HepG2 (cell line): ENCODE measurements at places on chromosomes 7 and 10.

- no peak for DNase-seq
These were observed 316.6 kb downstream of the KCNMA1 start for GRCh38 chr10:77320971-77321471.

GRCh38 chr7:136509466-136509865, 359.0 kb upstream of the CHRM2 start:
- DNase-seq: no peak

GRCh38 chr10:97708976-97709946, 4.3 kb upstream of the MARVELD1 start:
- peak; percentile 43 for DNase-seq

DNA sequence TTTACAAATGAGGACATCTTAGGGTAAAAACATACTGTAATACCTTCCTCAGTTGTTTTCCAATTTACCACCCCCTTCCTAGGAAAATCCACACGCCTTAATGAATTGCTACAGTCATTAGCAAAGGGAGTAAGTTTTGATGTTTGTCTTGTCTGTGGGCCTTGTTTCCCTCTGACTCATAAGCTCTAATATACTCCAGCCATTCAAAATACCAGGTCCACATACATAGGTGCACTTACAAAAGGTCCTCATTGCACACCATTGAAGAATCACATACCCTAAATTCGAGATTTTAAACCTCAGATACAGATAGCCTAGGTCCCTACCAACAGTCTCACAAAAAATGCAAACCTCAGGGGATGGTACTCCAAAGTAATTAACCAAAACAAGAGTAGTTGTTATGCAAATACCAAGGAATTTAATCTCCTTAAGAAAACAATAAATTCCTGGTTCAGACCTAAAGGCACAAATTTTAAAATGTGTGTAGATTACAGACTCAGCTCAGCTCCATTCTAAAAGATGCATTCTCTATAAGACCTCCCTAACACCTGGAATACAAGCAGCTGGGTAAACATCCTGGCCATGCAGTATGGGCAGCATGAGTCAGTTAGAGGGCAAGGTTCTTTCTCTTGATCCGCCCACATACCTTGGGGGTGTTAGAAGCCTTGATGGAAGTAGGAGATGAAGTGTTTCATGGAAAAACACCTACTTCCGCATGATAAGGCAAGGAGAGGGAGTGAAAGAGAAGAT, 3.0 kb upstream of the LIPK start:
- peak; percentile 72 for DNase-seq

DNA sequence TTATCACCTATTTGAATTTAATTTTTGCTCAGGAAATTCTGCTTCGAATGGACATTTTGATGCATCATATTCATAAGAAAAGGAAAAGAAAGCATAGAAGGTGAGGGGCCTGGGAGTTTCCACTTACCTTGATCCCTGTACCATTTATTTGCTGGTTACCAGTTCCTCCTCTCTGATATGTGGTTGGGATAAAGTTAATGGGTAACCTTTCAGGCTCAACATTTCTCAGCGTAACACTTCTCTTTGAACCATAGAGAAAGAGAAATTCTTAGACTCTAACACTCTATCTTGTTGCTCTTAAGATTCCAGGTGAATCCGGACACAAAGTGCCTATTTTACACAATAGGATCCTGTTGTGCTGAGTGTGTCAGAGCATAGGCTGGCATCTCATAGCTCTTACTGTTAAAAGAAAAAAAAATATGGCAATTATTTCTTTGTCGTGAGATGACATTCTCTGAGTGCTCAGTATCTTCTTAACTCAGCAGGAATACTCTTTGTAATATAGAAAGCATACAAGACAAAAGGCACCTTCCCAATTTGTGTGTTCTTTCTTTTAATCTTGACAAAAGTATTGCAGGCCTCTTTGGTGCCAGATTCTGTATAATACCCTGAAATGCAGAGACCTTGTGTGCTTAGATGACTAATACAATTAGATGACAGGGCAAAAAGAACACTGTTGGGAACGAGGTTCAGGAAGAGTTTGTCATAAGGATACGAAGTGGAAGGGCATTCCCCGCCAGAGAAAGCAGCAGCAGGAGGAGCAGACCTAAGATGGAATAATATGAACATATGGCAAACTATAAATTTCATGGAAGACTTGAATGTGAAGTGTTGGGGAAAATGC, 689.6 kb downstream of the NRG3 start:
- DNase-seq: no peak

- no peak for DNase-seq
These were observed 29.3 kb downstream of the CCNJ start for GRCh38 chr10:96072674-96073073.

- DNase-seq: no peak
These were observed 58.3 kb downstream of the MKX start for GRCh38 chr10:27687326-27687725.

DNA sequence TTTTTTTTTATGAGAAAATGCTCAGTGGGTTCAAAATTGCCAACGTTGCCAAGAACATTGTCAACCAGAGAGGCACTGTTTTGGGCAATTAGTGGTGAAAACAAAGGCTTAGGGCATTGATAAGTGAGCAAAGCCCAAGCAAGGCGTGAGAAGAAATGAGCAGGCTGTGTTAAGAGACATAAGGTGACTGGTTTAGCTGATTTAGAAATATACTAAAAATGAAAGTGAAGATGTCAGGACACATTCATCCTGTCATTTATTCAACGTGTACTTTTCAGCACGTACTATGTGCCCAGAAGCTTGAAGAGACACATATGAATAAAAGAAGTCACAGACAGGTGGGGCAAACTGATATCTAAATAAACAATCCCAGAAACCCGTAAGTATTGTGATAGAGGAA, 31.8 kb downstream of the AOAH start:
- DNase-seq: no peak

DNA sequence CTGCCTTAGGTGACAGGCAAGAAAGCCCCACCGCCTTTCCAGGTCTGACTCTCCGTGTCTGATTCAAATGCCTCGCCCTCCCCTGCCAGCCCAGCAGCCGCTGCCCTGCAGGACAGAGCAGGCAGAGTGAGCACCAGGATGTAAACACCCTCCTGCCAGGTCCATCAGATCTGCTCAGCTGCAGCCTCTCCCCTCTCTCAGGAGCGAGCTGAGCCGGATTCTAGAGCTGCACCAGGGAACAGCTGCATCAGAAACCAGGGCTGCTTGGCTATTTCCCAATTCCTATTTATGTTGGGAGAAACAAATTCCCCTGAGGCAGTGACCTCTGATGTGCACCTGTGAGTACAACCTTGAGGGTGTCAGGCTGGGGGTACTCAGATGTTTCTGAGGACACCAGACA, 121.5 kb upstream of the ZMIZ1 start:
- no peak for DNase-seq

- DNase-seq: no peak
These were observed 11.2 kb downstream of the CTBP2 start for GRCh38 chr10:125149036-125149679.

GRCh38 chr7:4070214-4070613, 611.9 kb upstream of the FOXK1 start:
- DNase-seq: no peak

DNA sequence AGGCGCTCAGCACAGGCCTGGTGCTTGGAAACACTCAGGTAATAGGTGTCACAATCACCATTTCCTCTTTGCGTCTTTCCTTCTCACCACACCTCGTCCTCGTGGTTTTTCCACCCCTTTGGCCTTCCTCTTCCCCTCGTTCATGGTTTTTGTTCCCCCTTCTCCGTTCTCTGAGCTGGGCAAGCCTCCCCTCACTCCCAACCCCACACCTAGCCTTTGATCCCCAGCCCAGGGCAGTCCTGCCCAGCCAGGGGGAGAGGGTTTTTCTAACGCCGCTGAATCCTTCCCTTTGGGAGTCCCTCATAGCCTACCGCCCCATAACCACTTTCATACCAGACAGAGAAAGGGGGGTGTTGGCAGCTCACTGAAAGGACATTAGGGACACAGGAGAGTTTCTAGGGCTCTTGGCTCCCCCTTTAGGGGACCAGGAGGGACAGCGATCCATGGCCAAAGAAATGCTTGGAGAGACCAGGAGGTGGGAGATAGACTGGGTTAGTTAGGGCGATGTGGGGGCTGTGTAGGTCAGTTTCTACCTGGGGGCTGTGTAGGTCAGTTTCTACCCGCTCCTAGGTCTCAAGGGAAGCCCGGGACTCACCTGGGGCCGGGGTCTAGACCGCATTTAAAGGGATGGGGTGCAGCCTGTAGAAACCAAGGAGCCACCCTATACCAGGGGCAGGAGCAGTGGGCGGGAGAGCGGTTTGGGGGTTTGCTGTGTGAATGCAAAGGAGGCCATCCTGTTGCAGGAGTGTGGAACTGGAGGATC, 1.4 kb downstream of the EPHB4 start:
- peak; percentile 57 for DNase-seq

DNA sequence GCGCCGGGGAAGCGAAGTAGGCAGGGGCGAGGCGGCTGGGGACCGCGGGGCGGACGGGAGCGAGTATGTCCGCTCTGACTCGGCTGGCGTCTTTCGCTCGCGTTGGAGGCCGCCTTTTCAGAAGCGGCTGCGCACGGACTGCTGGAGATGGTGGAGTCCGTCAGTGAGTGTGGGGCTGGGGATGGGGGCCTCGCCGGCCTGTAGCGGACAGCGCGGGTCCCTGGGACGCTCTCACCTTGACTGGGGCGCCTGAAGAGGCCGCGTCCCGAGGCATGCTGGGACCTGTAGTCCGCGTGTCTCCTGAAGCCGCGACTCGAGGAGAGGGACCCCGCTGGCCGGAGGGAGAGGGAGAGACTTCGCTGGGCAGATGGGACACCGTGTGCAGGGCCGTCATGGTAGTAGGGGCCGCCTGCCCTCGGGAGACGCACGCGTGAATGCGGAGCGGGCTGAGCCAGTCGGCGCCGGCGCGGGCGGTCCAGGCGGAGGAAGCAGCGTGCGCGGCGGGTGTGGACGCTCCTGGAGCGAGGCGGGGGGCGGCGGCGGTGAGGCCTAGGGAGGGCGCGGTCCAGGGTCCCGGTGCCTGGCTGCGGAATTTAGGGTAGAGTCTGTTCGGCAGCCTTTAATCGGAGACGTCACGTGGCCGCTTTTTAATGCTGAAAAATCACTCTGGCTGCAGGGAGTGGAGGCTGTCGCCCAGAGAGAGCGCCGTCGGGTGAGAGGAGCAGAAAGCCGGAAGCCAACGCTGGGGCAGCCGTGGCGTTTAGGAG, at the start of gene NDUFB2:
Gene NDUFB2 (plus strand): TSS at position 29 of the 767 bp plus-strand sequence. CDS start 37 bp downstream, at position 66.
- peak; percentile 67 for DNase-seq

DNA sequence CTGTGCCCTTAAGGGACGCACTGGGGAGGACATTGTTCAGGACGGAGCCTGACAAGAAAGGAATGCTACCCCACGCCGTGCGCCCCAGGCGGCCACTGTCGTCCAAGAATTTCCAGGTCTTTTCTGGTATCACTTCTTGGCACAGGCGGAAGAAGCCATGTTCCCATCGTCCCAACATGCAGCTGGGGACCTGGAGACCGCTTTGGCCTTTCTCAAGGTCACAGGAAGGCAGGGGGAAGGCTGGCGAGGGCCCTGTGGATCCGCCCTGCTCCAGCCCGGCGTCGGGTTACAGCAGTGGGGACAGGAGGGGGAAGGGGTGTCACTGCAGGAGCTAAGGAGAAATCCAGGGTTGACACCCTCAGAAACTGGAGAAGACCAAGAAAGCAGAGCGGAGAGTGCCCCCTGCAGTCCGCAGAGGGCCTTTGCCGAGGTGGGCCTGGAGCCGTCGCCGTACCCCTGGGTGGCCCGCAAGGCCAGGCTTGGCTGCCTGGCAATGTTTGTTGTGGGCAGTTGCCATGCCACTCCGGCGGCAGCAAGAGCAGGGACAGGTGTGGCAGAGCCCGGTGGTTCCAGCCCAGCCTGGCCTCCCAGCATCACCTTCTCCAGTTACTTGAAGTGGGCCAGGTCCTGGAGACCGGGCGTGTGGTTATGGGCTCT, 104.1 kb downstream of the LHPP start:
- DNase-seq: peak; percentile 69

GRCh38 chr7:92809760-92810573, 26.4 kb downstream of the CDK6 start:
- peak; percentile 90 for DNase-seq

DNA sequence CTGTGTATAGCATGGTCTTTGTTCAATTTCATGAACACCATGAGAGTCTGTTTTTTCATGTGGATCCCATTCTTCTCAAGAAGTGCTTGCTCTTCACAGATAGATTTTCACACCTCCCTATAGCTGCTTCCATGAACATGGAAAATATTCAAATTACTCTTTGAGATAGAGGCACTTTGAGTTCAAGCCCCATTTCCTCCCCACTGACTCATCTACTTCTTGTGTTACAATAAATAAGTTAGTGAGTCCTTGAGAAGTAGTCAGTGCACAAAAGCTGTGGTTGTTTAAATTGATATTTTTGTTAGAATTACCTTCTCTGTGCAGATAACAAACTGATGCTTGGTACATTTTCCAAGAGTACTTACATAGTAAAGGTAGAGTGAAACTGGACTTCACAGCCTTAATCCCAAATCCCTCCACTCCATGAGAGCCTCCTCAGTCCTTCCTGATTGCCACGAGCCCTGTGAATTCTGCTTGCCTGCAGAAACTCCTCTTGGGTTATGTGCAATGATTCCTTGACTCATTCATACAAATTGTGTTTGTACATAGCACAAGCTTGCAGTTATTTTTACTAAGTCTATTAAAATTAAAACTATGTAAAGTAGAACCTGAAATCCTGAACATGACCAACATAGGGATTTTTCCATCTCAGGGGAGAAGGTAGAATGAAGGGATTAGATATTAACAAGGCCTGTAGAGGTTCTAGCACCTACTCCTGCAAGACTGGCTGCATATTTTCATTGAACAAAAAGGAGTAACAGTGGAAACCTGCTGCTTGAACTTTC, 496.2 kb downstream of the TNS3 start:
- no peak for DNase-seq

GRCh38 chr7:94250124-94250523, 144.6 kb upstream of the COL1A2 start:
- DNase-seq: no peak

DNA sequence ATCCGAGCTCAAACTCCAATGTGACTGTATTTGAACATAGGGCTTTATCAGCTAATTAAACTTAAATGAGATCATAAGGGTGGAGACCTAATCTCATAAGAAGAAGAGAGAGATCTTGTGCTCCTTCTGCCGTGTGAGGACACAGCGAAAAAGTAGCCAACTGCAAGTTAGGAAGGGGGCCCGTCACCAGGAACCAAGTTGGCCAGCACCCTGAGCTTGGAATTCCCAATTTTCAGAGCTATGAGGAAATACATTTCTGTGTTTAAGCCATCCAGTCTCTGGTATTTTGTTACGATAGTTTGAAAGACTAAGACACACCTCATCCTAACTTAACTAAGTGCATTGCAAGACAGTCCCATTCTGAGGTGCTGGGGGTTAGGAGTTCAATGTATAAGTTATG, 14.1 kb upstream of the WDR86 start:
- no peak for DNase-seq

GRCh38 chr10:3427950-3428354, 255.4 kb upstream of the PITRM1 start:
- no peak for DNase-seq
